Kidney epithelial cell (primary cell): ENCODE measurements at places on chromosomes 5 and 9. TPM values are rescaled to one million over a fixed set of nuclear protein-coding genes. Genes with fewer than 3 reads are reported as not detected.
A peak's percentile ranks its signal among the peaks of the same experiment; 100 is the strongest.

Gene ACTBL2
- total RNA-seq, result 1.3 and 1.5 TPM in 2 replicates

Gene NR2F1-AS1
- 5.3 and 9.5 TPM in 2 replicates for total RNA-seq

Gene ELL2
- total RNA-seq, result 11.2 and 14.1 TPM in 2 replicates

Gene PCDHGA12
- 2.1 and 3.6 TPM in 2 replicates for total RNA-seq

Gene ZNF879
- 2.3 and 4.4 TPM in 2 replicates for total RNA-seq

Gene ADCY2
- total RNA-seq, result 0.25 and 0.62 TPM in 2 replicates

- peak; percentile 92 for DNase-seq
These were observed 73.6 kb upstream of the ZNF622 start for GRCh38 chr5:16539169-16539666.

DNA sequence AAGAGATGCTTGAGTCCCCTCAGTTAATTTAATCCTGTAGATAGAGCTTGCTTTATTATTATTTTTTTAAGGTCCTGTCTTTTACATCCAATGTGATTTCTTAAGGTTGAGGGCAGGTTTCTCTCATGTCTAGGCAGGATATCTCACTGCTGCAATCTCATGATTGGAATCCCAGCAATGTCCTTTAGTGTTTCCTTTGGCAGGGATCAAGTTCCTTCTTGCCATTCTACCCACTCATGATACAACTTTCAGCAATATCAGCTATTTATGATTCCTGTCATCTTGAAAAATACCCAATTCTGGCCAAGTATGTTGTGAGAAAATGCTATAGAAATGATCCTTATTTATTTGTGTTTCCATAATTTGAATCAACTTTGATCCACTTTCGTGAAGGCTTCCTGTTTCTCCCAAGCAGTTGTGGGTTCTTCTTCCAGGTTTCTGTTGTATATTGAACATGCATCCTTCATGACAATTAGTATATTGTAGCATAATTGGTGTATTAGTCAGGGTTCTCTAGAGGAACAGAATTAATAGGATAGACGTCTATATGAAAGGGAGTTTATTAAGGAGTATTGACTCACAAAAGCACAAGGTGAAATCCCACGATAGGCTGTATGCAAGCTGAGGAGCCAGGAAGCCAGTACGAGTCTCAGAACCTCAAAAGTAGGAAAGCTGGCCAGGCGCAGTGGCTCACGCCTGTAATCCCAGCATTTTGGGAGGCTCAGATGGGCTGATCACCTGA, 18.4 kb upstream of the VPS13A start:
- DNase-seq, result no peak

GRCh38 chr5:174745590-174746103, 21.3 kb downstream of the MSX2 start:
- no peak for DNase-seq

- peak; percentile 39 for DNase-seq
These were observed at the start of the genes SURF1 and SURF2 for GRCh38 chr9:133356391-133357091. Gene SURF1, minus strand, starts transcription at chr9:133356487. Its CDS starts 34 bp downstream, at chr9:133356453. Gene SURF2, plus strand, starts transcription at chr9:133356550. Its CDS starts 43 bp downstream, at chr9:133356593.

DNA sequence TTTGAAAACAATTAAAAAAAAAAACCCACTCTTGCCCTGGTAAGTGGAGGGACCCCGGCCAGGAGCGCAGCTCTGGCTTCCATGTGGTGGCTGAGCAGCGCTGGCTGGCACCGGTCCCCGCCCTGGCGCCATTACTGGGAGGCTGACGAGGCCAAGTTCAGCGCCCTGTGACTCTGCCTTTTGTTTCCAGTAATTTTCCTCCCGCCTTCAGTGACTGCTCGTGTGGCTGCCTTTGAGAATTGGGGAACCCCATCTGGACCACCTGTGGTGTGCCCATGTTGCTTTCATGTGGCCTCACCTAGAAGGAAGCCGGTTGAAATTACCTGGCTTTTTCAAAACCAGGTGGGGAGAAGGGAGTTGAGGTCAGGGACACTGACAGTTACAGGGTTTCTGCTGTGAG, 136.1 kb downstream of the GAPVD1 start:
- no peak for DNase-seq

DNA sequence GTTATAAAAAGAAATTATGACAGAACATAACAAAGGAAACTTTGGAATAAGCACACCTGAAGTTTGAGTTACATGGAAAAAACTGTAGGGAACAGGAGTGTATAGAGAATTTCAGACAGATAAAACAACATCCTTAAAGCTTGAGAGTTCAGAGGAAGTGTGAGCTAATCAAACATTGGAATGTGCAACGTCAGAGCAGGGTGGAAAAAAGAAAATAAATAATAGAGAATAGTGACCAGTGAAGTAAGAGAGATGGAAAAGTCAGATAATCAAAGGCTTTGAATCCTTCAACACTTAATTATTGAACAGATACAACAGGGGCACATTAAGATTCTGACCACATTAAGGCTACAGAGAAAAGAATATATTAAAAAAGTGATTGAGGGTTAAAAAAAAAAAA, 128.5 kb upstream of the CDH10 start:
- DNase-seq, result peak; percentile 5
